Fibroblast of skin of scalp (primary cell): ENCODE measurements at places on chromosomes 5 and 9.

DNA sequence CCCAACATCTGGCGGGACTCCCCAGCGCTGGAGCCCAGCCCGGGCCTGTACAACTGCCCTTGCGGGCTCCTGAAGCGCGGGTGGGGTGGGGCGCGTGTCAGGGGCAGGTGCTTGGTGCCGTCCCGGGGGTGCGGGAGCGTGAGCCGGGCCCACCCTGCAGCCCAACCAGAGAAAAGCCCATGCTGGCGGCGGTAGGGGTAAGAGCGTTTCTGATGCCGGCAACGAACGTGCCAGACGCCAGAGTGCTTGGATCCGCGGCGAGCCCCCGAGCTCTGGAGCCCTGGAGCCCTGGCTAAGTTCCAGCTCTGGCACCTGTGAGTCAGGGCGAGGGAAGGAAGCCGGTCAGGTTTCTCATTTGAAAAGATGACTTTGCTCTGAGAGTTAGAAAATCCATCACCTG lies 58.0 kb downstream of the ZNF510 start:
- DNase-seq, result no peak

GRCh38 chr5:79133657-79134451 lies 22.2 kb downstream of the BHMT start:
- peak; percentile 91 for DNase-seq

- DNase-seq, result no peak
Measured at GRCh38 chr5:68849906-68850305, 243.9 kb upstream of the SLC30A5 start.

DNA sequence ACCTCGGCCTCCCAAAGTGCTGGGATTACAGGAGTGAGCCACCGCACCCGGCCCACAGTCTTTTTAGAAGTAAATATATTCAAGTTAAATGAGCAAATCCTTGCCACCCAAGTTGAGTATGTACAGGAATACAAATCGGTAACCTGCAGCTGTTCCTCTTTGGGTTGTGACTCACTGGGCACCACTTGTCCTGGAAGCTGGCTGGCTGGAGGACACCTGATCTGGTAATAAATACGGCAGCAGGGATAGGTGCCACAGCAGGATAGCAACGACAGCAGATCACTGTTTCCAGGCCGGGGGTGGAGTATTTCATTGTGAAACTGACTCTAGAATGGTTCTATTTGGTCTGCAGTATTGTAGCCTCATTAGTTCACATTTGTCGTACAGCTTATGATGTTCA lies 35.7 kb upstream of the SLC36A2 start:
- no peak for DNase-seq

GRCh38 chr5:82313016-82313415 lies 34.9 kb upstream of the RPS23 start:
- DNase-seq, result peak; percentile 39

- peak; percentile 4 for DNase-seq
Measured at GRCh38 chr9:117204971-117205370, 209.9 kb downstream of the ASTN2 start.

DNA sequence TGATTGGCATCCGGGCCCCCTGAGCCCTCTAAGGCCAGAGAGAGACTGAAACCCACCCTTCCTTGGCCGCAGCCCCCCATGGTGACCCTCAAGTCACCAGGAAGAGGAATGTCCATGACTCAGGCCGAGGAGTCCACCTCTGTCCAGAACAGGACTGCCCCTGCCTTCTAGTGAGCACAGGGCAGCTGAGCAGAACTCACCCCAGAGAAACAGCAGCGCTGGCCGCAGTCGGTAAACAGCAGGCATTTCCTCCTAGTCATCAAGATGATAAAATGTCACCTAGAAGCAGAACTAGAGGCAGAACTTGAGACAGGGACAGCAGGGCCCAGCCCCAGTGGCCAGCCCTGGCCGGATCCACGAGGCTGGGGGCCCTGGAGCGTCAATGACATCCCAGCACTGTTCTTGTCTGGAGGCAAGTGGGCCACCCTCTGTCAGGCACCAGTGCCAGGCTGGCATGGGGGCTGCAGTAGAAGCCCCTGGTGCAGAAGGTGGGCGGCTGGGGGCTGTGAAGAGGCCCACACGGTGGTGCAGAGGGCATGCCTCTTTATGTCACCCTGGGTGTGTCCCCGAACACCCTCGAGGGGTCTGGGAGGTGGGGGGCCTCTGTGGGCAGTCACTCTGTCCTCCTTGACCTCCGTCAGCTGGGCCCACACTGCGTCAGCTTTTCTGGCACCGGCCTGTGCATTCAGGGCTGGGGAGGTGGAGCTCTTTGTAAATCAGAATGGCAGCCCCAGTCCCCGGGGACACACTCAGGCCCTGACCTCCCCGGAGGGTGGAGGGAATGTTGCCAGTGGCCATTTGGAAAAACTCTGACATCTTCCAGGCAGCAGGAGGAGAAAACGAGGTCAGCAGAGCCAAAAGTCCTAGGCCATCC lies 83.0 kb downstream of the NTNG2 start:
- no peak for DNase-seq
